Activated T-helper 1 cell treated with anti-CD3 and anti-CD28 coated beads, Interleukin-12 subunit alpha, Interleukin-12 subunit beta, Interleukin-2, Interleukin-4 antibody, amounts not matched to agents 30 ng/mL and 10 ng/mL and 1 ng/mL, durations not matched to agents 14 hours and 24 hours and 36 hours (primary cell): ENCODE measurements at places on chromosomes 4 and X. TPM values are rescaled to one million over a fixed set of nuclear protein-coding genes. Genes with fewer than 3 reads are reported as not detected.
A peak's percentile ranks its signal among the peaks of the same experiment; 100 is the strongest.

- peaks cover 42% of the 10 kb centered on the region for H3K4me1 ChIP-seq
- H3K36me3 ChIP-seq = peaks cover 16% of the 10 kb centered on the region
- DNase-seq = no peak
These were observed 1.4 kb upstream of the CAMK2D start for GRCh38 chr4:113763029-113763285.

DNA sequence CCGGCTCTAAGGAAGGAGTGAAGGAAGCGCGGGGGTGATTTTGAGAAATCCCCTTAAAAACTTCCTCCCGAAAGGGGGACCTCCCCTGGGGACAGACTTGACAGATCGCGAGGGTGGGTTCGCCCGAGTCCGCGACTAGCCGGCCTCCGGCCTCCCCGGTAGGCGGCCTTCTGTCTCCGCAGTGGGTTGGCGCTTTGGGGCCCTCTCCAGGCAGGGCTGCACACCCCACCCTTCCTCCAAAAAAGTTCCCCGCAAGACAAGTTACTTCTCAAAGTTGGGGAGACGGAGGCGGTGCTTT is 24.8 kb downstream of the HOPX start:
- peaks cover 27% of the 10 kb centered on the region for H3K27me3 ChIP-seq
- peak overlapping the region; percentile 80 for H3K27ac ChIP-seq
- peak; percentile 29 for DNase-seq
- peak overlapping the region; percentile 82 for H3K4me3 ChIP-seq
- H3K4me1 ChIP-seq = peaks cover 57% of the 10 kb centered on the region
- H3K36me3 ChIP-seq = peaks cover 13% of the 10 kb centered on the region

- H3K36me3 ChIP-seq = peaks cover 19% of the 10 kb centered on the region
- H3K4me3 ChIP-seq = peak overlapping the region; percentile 95
- H3K4me1 ChIP-seq = peaks cover 14% of the 10 kb centered on the region
- peaks cover 2% of the 10 kb centered on the region for H3K27me3 ChIP-seq
These were observed 1.4 kb downstream of the COX7B start for GRCh38 chrX:77900688-77901087.

- no peak for DNase-seq
- H3K4me3 ChIP-seq = peak within 1 kb of the TSS; percentile 61
- no peaks in the 10 kb centered on the region for H3K36me3 ChIP-seq
- peaks cover 45% of the 10 kb centered on the region for H3K27me3 ChIP-seq
These were observed at the start of gene VEGFC for GRCh38 chr4:176792326-176793059. Gene VEGFC, minus strand, starts transcription at chr4:176792922. Its CDS starts 611 bp downstream, at chr4:176792311.

- no peak overlapping the region for H3K4me3 ChIP-seq
- H3K27ac ChIP-seq = no peak overlapping the region
- no peaks in the 10 kb centered on the region for H3K4me1 ChIP-seq
- peaks cover 5% of the 10 kb centered on the region for H3K27me3 ChIP-seq
These were observed 156.4 kb upstream of the WDR1 start for GRCh38 chr4:10273030-10273429.

DNA sequence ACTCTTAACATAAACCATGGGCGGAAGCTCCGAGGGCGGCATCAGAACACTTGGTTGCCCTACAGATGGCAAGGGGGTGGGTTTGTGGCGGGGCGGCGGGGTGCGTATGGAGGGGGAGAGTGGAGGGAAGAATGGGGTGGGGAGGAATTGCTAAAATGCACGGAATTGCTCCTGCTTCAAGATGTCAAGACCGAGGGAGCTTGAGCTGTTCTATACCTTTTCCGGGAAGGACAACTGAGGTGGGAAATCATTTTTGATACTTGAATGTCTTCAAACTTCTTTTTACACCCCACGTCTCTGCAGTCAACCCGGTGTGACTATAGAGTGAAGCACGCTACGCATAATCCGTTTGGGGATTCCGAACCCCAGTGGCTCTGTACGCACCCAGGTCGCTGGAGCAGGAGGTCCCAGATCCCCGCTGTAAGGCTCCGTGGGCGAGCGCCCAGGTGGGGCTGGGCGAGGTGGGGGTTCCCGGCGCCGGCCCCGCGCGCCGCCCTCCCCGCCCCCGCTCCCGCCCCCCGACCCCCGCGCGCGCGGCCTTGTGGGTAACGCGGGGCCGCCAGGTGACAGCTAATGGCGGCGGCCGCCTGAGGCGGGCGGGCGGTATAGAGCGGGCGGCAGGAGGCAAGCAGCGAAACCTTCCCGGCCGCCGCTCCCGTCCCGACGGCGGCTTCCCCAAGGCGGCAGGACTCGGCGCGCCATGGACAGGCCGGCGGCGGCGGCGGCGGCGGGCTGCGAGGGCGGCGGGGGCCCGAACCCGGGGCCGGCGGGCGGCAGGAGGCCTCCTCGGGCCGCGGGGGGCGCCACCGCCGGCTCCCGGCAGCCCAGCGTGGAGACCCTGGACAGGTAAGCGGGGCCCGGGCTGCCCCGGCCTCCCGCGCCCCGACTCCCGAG is at the start of gene MTMR1:
Gene MTMR1 (plus strand): TSS at position 566 of the 894 bp plus-strand sequence. CDS start 135 bp downstream, at position 701.
- peak within 1 kb of the TSS; percentile 91 for H3K4me3 ChIP-seq
- peaks cover 9% of the 10 kb centered on the region for H3K36me3 ChIP-seq
- H3K27ac ChIP-seq = peak within 1 kb of the TSS; percentile 97
- H3K4me1 ChIP-seq = peaks cover 73% of the 10 kb centered on the region
- DNase-seq = no peak

The PNMA6F gene
- total RNA-seq = not detected in 2 replicates

The PRKG2 gene
- 0.10 and 0.20 TPM in 2 replicates for total RNA-seq

DNA sequence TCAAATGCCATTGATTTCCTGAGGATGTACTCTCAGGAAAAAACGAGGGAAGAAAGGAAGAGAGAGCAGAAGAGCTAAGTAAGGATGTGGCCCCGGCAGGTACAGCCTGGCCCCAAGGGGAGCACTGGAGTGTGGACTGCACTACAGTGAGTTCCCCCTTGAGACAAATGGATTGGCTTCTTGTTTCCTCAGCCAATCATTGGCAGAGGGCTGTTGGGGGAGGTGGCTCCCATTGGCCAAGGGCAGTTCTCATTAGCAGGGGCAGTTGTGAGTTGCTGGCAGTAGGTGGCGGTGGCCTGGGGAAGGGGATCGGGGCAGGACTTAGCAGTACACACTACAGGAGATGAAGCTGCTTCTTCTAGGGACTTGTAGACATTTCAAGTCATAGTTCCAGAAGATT is 24.1 kb upstream of the OCIAD2 start:
- no peaks in the 10 kb centered on the region for H3K4me1 ChIP-seq
- no peak for DNase-seq
- H3K4me3 ChIP-seq = no peak overlapping the region
- no peaks in the 10 kb centered on the region for H3K27me3 ChIP-seq
- H3K36me3 ChIP-seq = peaks cover 1% of the 10 kb centered on the region

The FAM241A gene
- total RNA-seq = 6.7 and 7.1 TPM in 2 replicates

The DCLK2 gene
- 0.08 TPM in 1 of 2 replicates, not detected in the other for total RNA-seq

DNA sequence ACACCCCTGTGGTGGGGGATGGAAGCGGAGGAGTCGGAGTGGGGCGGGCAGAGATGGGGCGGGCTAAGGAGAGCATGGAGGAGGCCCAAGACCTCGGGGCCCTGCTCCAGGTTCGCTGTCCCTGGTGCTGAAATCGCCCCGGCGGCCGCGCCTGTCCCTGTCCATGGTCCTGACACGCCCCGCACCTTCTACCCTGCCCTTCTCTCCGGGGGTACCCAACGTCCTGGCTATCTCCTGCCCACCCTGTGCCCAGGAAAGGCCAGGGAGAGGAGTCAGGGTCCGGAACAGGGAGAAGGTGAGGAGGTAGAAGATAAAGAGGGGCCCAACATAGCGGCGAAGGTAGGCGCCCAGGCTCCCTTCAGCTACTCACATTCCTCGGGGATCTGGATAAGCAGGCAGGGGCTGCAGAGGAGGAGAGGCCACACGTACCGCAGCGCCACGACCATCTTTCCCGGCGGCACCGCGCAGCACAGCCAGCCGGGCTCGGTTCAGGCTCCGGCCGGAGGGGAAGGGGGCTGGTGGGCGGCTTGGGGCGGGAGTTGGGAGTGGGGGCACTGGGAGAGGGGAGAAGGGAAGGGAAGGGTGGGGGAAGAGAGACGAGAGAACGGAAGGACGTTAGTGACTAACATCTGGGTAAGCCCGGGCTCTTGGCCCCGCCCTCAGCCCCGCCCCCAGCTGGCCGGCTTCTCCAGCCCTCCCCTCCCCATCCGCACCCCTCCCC is 10.4 kb downstream of the L1CAM start:
- H3K27ac ChIP-seq = no peak overlapping the region
- no peak overlapping the region for H3K4me3 ChIP-seq
- H3K36me3 ChIP-seq = no peaks in the 10 kb centered on the region
- peak; percentile 54 for DNase-seq
- peaks cover 24% of the 10 kb centered on the region for H3K4me1 ChIP-seq

DNA sequence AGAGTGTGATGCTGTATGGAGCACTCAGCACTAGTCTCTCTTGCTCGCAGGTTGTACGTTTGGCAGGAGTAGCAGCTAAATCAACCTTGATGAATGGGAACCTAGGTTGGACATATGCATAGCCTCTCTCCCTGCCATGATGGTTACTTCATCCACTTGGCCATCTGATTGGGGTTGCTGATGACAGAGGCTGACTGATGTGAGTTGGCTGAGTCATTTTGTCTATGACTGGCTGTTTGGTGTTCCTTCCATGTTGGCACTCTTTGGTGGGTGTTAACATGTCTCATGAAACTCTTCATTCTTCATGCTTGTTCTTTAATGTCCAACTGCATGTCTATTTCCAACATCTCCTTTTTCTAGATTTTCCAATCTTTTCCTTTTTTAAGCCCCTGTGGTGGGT is 31.6 kb upstream of the SPARCL1 start:
- H3K36me3 ChIP-seq = no peaks in the 10 kb centered on the region
- no peak for DNase-seq
- H3K27me3 ChIP-seq = peaks cover 5% of the 10 kb centered on the region
- H3K4me1 ChIP-seq = peaks cover 14% of the 10 kb centered on the region
- no peak overlapping the region for H3K4me3 ChIP-seq
- no peak overlapping the region for H3K27ac ChIP-seq

DNA sequence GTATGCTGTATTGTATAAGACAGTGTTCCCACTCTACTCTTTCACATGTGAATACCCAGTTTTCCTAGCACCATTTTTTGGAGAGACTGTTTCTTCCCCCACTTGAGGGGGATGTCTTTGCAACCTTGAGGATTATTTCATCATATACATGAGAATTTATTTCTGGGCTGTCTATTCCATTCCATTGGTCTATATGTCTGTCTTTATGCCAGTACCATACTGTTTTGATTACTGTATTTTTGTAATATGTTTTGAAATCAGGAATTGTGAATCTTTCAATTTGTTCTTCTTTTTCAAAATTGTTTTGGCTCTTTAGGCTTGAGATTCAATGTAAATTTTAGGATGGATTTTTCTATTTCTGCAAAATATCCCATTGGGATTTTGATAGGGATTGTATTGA is 15.8 kb upstream of the LHFPL1 start:
- no peaks in the 10 kb centered on the region for H3K27me3 ChIP-seq
- H3K4me1 ChIP-seq = no peaks in the 10 kb centered on the region
- no peak for DNase-seq
- no peak overlapping the region for H3K27ac ChIP-seq
- H3K4me3 ChIP-seq = no peak overlapping the region
- H3K36me3 ChIP-seq = no peaks in the 10 kb centered on the region

The FRMD7 gene
- total RNA-seq = not detected in 2 replicates

The PAGE5 gene
- not detected in 2 replicates for total RNA-seq

- H3K4me1 ChIP-seq = peaks cover 7% of the 10 kb centered on the region
- H3K27me3 ChIP-seq = peaks cover 24% of the 10 kb centered on the region
- H3K27ac ChIP-seq = no peak overlapping the region
- no peak for DNase-seq
These were observed 34.4 kb upstream of the USP46 start for GRCh38 chr4:52693492-52693891.

DNA sequence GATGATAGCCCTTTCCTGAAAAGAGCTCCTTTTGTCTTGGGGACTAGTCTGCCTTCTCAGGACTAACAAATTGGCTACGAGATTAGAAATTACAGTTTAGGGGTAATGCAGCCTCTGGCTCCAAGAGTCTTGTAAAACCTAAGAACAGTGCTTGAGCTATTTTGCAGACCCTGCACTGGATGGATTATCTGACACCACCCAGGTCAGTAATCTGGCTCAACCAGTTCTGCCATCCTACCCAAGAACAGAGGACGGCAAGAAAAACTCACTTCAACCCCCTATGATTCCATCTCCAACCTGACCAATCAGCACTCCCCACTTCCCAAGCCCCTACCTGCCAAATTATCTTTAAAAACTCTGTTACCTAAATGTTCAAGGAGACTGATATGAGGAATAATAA is 225.1 kb downstream of the FAM47A start:
- DNase-seq = no peak
- H3K27me3 ChIP-seq = no peaks in the 10 kb centered on the region
- H3K4me3 ChIP-seq = no peak overlapping the region
- H3K36me3 ChIP-seq = no peaks in the 10 kb centered on the region
- no peaks in the 10 kb centered on the region for H3K4me1 ChIP-seq

DNA sequence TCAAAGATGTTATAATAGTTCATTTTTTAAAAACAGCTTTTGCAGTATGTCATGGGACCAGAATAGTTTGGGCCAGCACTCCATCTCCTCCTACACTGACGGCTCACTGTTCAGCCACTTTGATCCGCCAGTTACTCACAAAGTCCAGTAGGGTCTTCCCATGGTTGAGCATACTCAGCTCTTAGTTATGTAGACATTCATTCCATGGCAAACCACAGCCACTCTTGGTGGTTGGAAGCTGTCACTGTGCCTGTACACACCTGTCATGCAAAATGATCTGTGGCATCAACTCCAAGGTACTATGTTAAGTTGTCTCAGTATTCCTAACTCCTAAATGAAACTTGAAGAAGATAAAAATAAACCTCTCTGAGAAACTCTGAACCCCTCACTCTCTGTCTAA is 127.2 kb downstream of the NR3C2 start:
- H3K4me3 ChIP-seq = no peak overlapping the region
- DNase-seq = no peak
- H3K4me1 ChIP-seq = no peaks in the 10 kb centered on the region

The ANKRD17 gene
- total RNA-seq = 68.6 and 72.4 TPM in 2 replicates

DNA sequence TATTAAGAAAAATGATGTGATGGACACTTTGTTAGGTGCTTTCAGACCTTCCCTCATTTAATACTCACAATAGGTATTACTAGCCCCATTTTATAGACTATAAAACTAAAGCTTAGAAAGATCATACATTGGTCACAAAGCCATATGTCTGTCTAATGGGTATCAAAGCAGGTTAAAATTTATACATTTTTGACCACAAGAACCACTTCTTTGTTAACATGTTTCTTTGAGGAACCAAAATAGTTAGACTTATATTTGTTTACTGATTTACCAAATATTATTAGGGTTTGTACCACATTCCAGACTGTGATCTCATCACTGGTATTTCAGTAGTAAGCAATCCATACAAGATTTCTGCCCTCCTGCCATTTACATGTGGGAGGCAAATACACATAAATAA is 363.3 kb downstream of the NAF1 start:
- H3K27ac ChIP-seq = no peak overlapping the region
- no peaks in the 10 kb centered on the region for H3K4me1 ChIP-seq
- H3K36me3 ChIP-seq = no peaks in the 10 kb centered on the region

- no peaks in the 10 kb centered on the region for H3K36me3 ChIP-seq
- no peaks in the 10 kb centered on the region for H3K27me3 ChIP-seq
- no peak overlapping the region for H3K4me3 ChIP-seq
- H3K27ac ChIP-seq = no peak overlapping the region
- DNase-seq = no peak
- H3K4me1 ChIP-seq = no peaks in the 10 kb centered on the region
These were observed 21.8 kb downstream of the FGD1 start for GRCh38 chrX:54473993-54474859.

- H3K4me1 ChIP-seq = peaks cover 6% of the 10 kb centered on the region
- no peak overlapping the region for H3K27ac ChIP-seq
- H3K4me3 ChIP-seq = no peak overlapping the region
- H3K36me3 ChIP-seq = peaks cover 4% of the 10 kb centered on the region
- DNase-seq = no peak
These were observed 410.4 kb downstream of the INPP4B start for GRCh38 chr4:142435599-142436235.

- H3K27ac ChIP-seq = no peak overlapping the region
- no peak overlapping the region for H3K4me3 ChIP-seq
These were observed 878.3 kb downstream of the FSTL5 start for GRCh38 chr4:161285461-161285860.
